ENCODE measurements at places on chromosomes 7 and 10.

- DNase-seq, result no peak
These were observed 69.0 kb upstream of the GDF10 start for GRCh38 chr10:47230957-47231356.

- DNase-seq, result no peak
These were observed 49.1 kb upstream of the ELN start for GRCh38 chr7:73978661-73979563.

- no peak for DNase-seq
These were observed at the start of gene PIK3AP1 for GRCh38 chr10:96720422-96721206. Gene PIK3AP1 (minus strand): TSS chr10:96720514. CDS start chr10:96720394, 120 bp downstream.

DNA sequence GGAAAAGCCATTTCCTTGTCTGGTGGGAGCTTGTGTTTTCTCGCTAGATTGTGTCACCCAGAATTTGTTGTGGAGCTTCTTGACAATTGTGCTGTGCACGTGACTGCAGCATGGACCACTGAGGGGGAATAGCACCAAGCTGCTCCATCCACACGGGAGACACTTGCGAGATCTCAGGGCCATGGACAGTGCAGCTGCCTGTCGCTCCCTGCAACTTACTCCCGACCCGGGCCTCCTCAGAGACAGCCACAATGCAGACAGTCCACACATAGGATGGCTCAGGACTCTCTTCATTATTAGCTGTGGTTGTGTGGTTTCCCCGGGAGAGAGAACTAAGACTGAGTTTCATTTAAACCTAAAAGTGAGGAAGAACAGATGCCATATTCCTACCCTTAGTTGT, 673.2 kb upstream of the GALNT17 start:
- no peak for DNase-seq

DNA sequence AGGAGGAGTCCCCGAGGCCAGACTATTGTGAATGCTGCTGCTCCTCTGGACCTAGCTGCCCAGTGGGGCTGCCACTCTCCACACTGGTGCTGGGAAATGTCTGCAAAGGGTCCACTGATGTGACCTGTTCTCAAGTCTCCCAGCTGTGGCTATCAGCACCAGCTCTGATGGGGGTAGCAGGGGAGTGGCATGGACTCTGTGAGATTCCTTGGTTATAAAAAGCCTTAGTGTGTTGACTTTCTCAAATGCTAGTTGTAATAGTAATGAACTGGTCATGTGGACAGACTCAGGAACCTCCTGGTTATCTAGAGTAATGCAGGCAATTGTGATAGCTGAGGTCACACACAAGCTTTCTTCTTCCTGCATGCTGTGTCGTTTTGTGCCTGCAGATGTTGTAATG, 34.1 kb upstream of the ARMC3 start:
- DNase-seq, result no peak

DNA sequence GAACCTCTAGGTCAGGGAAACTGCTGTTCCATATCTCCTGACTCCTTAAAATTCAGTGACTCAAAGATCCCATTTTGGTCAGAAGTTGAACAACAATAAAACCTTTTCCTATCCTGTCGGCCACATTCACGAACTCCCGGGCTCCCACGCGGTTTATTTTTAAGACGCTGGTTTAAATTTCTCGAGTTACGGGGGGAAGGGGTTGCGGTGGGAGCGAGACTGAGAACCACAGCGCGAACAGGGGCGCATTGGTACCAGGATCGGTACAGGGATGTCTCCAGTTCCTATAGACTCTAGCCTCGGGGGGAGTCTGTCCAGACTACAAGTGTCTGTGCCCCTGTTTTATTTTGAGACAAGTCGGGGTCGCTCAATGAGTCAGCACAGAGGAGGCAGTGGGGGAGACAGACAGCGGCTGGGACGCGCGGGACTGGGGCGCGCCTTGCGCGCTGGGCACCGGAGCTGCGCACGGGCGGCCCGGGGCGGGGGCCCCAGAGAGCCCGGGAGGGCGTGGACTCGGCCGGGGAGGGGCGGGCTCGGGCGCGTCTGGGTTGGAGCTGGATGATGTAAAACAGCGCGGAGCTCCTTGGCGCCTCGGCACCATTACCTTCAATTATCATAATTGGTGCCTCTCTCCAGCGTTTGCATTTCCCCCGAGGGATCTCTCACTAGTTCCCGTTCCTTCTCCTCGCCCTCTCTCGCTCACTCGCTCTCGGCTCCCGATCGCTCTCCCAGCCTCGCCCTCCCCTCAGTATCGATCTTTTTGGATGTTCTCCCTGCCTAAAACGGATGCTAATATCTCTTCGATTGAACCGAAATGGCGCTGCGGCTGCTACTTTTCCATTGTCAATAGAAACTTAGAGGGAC, 8.7 kb upstream of the BAMBI start:
- no peak for DNase-seq

DNA sequence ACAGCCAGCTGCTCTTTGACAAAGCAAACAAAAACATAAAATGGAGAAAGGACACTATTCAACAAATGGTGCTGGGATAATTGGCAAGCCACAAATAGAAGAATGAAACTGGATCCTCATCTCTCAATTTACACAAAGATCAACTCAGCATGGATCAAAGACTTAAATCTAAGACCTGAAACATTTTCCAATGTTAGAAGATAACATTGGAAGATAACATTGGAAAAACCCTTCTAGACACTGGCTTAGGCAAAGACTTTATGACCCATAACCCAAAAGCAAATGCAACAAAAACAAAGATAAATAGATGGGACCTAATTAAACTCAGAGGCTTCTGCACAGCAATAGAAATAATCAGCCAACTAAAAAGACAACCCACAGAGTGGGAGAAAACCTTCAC, 425.7 kb upstream of the SEMA3D start:
- no peak for DNase-seq

- no peak for DNase-seq
These were observed 131.3 kb downstream of the GLI3 start for GRCh38 chr7:42105554-42106358.

GRCh38 chr10:78634835-78635234, 433.9 kb upstream of the ZMIZ1 start:
- DNase-seq, result no peak

GRCh38 chr10:129042776-129043595, 424.1 kb upstream of the MGMT start:
- DNase-seq, result no peak

- DNase-seq, result no peak
These were observed 10.8 kb downstream of the BTRC start for GRCh38 chr10:101364721-101365120.

GRCh38 chr10:4718544-4718943, 107.5 kb upstream of the AKR1E2 start:
- DNase-seq, result no peak

- no peak for DNase-seq
These were observed 68.9 kb downstream of the C10orf143 start for GRCh38 chr10:130041451-130042371.

- no peak for DNase-seq
These were observed 12.2 kb upstream of the LGI1 start for GRCh38 chr10:93745408-93746065.

DNA sequence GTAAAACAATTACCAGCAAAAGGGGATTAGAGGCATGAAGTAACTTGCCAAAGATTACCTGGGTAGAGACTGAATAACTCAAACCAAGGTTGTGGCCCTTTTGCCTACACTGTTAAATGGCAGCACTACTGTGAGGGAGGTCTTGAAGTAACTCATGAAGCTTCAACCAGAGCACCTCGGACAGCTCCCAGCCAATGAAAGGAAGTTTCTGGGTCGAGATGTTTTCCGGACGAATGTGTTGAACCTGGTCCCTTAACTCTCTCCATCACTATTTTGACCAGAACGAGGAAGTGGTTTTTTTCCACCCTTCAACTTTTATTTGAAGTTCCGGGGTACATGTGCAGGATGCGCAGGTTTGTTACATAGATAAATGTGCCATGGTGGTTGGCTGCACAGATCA, 133.6 kb upstream of the PRKCQ start:
- no peak for DNase-seq

DNA sequence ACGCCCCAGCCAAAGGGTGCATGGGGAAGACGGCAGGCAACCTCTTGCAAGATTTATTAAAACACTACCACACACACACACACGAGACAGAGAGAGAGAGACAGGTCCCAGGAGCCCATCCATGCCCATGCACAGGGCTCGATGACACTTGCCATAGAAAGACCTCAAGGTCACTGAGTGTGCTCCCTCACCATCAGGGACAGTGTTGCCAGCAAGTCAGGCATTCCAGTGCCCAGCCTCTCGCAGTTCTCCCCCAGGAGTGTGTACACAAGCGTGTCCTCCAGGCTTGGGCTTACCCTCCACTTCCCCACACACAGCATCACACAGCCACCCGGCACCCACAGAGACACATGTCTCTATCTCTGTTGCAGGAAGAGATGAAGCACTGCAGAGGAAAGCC, 46.8 kb upstream of the SLF2 start:
- no peak for DNase-seq

DNA sequence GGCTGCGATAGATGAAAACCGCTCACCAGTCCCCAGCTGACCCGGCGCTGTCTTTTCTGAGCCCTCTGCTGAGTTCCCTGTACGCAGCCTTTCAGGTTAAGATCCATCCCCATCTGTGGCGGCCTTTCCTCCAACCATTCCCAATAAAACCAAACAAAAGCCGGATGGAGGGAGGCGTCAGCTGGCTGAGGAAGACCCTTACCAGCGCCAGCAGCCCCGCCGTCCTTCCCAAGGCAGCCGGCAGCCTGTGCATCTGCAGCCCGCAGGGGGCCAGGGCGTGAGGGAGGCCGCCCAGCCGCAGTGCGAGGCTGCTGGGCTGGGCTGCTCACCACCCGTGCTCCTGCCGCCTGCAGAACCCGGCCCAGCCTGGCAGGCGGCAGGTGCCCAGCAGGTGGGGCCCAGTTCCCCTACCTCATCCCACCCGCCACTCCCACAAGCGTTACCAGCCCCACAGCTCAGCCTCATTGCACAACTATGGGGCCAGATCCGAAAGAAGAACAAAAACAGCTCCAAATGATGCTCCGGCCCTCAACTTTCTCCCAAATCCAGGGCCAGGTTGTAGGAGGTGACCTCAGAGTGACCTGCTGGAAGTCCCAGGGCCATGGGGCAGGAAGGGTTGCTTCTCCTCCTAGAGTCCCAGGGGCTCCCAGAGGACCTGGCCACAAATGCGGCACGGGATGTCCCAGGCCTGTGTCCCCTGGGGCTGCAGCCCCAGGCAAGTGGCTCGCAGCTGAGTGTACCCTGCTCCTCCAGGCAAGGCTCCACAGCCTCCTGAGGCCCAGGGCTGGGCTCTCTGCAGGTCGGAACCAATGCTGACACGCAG, 23.8 kb downstream of the PAPOLB start:
- DNase-seq, result no peak

DNA sequence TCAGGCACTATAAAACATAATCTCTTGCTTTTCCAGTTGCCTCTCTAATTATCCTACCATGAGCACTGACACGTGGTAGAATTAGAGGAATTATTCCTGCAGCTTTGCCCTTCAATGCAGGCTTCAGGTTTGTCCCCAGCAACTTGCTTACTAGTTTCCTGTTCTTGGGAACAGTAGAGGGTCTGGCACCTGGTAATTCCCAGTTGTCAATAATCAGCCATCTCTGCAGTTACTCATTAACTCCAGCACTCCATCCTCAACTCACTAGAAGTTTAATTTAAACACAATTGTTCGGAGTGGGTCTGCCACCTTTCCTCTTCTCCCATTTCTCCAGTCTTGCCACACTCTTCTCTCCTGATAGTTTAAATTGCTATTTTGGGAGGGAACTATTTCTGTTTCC, 324.3 kb upstream of the KIAA1217 start:
- DNase-seq, result no peak

DNA sequence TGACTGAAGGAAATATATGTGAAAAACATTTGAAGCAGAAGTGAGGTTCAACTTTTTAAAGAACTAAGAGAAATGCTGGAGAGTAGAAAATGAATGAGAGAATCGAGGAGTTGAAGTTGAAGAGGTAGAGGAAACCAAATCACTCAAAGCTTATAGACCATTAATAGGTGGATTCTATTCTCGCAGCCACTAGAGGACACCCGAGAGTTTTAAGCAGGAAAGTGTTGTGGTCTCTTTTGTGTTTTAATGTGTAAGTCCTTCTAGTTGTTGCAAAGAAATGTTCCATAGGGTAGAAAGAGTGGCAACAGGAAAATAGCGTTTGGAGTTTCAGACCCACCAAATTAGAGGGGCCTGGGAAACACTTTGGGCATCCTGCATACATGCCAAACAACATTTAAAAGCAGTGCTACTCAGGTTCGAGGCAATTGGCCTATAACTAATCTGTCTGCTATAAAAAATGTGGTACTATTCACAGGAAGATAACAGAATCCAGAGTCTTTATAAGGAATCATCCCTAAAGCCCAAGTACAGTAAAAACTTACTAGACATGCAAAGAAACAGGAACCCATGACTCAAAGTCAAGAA, 75.3 kb upstream of the TAS2R16 start:
- no peak for DNase-seq

DNA sequence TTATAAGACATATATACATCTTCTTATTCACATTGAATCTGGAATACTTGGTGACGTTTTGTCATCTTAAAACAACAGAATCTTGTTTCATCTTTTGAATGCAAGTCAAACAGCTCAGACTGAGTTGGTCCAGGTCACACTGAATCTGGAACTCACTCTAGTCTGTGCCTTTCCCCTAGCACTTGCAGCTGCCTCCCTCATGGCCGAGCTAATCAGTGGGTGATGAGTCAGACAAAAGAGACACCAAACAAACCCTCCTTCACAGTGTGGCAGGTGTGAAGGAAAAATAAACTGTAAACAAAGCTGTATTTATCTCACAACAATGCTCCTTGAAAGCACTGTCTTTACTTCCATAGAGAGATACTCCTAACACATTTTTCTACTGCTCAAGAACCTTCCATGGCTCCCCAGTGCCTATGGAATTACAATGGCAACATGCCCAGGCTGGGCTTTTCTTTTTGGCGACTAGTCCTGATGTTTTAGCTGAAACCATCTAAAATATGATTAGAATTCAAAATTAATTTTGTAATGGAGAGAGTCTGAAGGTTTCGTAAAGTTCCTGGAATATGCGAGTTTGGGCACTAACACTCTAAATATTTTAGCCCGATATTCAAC, 140.0 kb downstream of the ZNF365 start:
- DNase-seq, result no peak

GRCh38 chr10:46539596-46540411, 16.7 kb downstream of the GPRIN2 start:
- DNase-seq, result no peak

- no peak for DNase-seq
These were observed 13.4 kb upstream of the WDFY4 start for GRCh38 chr10:48670978-48671913.

- DNase-seq, result no peak
These were observed 566 bp downstream of the ZNF789 start for GRCh38 chr7:99473315-99473596.

- no peak for DNase-seq
These were observed 188.7 kb upstream of the PPP1R3A start for GRCh38 chr7:114107522-114107921.

DNA sequence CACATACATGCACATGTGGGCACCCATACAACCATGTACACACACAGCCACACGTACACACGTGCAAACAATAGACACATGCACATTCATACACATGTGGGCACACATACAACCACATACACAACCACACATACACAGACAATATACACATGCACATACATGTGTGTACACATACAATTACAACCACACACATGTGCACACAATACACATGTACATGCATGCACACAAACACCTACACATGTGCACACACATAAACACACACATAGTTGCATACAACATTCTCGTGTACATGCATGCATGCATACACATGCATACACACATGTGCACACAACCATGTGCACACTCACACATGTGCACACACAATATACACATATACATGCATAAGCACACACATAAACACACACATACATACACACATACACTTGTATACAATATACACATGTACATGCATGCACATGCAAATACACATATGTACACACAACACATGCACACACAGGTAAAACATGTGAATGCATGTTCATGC, 118.6 kb upstream of the FRMD4A start:
- no peak for DNase-seq

GRCh38 chr7:46544396-46545008, 623.4 kb upstream of the IGFBP3 start:
- DNase-seq, result no peak
